Mucosa of descending colon (tissue), 3 donors: ENCODE measurements at places on chromosomes 16 and 17.

DNA sequence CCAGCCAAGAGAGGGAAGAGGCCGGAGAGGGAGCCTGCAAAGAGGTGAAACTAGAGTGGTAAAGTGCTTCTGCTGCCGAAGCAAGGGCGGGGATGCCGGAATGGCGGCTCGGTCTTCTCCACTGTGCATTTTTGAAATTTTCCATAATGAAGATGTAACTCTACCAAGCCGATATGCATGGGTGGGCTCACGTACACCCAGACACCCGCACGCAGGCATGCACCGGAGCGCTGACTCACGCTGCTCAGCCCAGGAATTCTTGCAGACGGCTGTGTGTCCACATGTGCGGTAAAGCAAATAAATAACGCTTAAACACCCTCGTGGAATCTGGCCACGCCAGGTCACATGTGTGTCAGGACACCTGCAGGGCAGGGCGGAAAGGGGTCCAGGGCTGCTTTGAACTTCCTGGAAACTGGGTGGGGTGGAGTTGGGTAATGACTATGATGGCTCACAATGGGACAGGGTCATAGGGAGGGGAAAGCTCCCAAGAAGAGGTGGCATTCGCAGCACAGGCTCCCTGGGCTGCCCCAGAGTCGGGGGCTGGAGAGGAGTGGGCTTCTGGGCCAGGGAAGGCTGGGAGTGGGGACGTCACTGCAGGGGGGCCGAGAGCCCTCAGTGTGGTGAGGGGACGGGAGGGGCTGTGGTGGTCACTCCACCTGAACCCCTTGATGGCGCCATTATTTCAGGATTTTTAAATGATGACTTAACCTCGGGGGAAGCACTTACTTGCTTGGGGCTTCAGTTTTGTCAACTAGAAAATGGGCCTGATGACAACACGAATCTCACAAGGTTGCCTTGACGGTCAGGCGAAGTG, 265.5 kb downstream of the PARN start:
- DNase-seq = no peak

DNA sequence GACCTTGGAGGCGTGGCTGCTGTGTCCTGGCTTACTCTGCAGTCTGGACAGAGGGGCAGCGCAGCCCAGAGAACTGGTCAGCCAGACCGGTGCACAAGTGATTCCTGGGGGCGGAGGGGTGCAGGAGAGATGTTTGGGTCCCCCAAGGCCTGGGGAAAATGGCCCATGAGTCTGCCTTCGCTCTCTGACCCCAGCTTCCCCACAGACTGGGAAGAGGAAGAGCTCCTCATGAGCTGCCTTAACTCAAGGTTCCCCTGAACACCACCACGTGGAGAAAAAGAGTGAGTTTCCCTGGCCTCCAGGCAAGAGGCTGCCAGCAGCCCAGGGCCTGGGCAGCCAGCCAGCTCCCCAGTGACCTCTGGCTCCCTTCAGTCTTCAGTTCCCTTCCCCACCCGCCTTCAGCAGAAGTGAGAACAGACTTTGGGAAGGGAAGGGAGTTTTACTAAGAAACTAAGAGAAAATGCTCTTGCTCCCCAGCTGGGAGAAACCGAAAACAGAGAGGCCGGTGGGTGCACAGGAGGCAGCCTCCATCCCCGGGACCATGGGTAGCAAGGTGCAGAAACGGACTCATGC, 2.0 kb upstream of the C17orf99 start:
- peak; percentile 87 for DNase-seq

GRCh38 chr16:75222271-75222783, 3.5 kb downstream of the CTRB1 start:
- no peak for DNase-seq

DNA sequence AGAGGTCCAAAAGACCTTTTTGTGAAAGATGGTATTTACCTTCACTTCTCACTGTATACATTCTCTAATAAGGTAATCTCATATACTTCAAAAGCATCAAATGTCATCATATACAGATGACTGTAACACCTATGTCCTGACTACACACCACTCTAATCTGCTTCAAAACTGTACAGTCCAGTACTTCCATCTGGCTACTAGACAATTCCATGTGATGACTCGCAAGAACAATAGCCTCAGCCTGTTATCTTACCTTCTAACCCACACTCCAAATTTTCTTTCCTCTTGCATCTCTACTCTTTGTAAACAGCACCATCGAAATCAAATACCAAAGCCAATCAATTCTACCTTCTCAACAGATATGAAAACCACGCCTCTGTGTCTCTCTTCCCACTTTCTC, 24.1 kb downstream of the MYO1D start:
- no peak for DNase-seq
